ENCODE measurements at places on chromosomes 3 and 15.

DNA sequence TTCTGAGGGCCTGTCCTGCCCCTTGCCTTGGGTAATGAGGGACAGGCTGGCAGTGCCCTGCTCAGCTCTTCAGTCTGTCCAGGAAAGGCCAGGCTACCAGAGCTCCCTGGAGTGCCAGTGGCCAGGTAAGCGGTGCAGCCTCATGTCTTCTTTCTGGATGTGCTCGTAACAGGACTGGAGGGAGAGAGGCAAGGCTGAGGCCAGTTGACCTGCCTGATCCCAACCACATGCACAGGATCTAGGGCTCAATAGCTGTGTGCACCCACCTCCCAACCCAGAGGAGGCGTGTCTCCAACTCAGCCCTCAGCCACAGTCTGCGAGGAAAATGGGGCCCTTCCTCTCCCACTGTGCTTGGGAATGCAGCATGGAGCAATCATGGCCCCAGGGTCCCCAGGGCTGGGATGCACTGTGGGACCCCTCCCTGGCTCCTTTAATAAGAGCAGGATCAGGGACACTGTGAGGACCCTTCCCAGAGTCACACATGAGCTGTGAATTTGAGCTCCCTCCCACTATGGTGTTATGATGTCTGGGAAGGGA lies 22.5 kb downstream of the ALS2CL start:
- no peak for DNase-seq

DNA sequence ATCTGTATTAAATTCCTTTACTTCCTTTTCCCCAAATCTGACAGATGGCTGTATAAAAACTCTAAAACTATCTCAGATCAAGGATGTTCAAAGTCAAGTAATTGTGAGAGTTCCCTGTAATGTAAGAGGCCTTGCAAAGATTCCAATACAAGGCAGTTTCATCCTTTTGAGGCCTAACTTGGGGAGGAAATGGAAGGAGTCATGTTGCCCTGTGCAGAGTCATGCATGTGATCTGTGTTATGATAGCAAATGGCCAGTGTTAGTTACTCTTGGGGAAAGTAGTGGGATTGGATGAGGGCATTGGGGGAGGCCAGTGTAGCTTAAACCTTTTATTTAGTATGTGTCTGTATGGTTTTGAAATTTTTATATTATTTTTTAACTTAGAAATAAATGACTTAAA lies 23.7 kb upstream of the FBXL22 start:
- DNase-seq = no peak

GRCh38 chr3:14000556-14000955 lies 120.7 kb upstream of the WNT7A start:
- no peak for DNase-seq

- DNase-seq = no peak
Observed at GRCh38 chr15:77208241-77208640, 137.3 kb upstream of the TSPAN3 start.

GRCh38 chr3:43203022-43203421 lies 83.3 kb upstream of the SNRK start:
- no peak for DNase-seq

DNA sequence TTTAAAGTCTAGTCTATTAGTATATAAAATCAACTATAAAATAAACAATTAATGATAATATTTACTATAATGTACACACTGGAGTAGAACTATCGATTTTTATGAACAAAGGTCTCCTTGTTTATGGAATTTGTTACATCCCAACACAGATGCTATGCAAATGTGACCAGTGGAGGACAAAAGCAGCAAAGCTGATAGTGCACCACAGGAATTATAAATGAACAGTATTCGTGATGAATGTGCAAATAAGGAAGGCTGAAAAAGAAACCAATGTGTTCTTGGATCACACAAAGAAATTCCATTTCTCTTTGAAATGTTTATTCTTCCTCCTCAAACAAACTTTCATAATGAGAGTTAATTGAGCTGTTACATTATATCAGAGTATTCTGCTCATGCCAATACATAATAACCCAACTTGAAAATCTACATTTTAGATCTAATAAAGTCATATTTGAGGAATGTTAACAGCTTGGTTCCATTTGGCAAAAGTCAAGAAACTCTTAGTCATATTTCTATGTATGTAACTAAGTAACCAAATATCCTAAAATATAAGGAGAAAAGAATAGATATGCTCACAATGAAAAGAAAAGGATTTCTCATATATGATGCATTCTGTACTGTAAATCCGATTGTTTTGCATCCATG lies 79.3 kb downstream of the NEK10 start:
- DNase-seq = no peak

DNA sequence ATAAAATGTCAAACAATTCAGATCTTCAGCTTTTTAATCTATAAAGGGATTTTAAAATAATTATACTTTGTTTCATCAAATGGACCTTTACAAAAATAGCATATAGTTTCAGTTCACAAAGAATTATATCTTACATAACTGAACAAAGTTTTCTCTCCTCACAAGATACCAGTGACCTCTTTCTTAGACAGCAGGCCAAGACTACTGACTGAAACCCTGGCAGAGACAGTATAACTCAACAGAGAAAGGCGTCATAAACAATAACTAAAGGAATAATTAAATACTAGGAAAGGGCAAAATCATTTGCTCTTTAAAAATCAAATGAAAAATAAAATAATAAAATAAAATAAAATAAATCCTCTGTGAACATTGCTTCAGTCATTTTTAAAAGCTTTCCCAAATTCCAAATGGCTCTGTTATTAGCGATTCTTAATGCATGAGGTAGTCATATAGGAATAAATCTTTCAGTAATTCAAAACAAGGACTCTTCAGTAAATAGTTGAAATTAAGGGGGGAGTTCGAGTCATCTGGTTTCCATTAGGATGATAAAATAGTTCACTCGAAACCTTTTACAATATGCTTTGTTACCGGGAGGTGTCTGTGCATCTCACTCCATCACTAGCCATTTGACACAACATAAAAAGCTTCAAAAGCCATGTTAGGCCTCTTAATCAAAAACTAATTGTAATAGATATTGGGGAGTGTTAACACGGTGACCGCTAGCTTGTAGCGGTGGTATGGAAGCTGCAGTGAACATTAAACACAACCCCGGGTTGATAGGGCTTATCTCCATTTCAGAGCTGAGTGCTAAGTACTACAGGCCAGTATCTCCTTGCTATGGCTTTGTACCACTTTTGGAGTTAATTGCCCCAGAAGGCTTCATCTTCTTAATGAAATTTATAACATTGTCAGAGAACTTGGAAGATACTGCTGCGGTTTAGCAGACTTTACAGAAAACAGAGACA lies 142.9 kb upstream of the NR2F2 start:
- DNase-seq = no peak

DNA sequence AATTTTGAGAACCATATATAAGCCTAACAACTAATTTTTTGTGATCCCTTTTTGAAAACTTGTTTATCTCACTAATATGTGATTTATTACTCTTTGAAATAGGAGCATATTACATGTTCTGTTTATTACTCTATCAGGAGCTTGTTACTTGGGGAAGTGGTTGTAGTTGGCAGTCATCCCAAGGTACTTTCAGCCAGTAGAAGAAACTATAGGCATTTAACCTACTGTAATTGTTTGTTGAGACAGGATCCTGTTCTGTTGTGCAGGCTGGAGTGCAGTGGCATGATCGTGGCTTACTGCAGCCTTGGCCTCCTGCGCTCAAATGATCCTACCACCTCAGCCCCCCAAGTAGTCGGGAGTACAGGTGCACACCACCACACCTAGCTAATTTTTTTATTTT lies 195.6 kb downstream of the TCF12 start:
- no peak for DNase-seq

DNA sequence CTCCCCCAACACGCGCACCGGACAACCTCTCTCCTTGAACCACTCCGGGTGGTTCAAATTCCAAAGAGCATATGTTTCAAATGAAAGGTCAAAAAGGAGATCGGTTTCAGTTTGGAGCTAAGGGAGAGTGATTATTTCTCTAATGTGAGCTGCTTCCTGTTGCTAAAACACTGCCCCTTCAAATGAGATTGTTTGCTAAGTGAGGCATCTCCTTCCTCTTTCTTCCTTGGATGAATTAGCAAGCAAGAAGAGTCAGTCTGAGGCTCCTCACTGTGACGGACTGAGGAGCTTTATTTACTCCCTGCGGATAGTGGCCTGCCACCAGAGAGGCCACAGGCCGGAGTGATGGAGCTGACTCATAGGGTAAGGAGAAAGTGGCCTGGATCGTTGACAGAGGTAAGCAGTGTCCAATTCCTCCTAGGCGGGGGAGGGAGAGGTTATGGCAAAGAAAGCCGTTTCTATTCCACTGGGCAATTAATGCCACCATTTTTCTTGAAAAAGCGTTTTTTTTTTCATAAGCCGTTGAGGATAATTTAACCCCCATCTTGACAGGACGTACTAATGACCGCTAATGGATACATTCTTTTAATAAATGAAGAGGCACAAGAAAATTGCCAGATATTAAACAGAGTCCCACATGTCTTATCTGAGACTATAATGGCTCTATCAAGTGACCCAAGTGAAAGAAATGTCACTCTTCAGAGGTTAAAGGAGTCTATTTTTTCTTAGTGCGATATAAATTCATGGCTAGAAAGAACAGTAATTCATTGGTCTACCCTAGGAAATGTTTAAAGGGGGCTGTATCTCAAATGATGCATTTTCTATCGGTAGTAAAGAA lies 167.0 kb upstream of the ANKRD28 start:
- DNase-seq = no peak

DNA sequence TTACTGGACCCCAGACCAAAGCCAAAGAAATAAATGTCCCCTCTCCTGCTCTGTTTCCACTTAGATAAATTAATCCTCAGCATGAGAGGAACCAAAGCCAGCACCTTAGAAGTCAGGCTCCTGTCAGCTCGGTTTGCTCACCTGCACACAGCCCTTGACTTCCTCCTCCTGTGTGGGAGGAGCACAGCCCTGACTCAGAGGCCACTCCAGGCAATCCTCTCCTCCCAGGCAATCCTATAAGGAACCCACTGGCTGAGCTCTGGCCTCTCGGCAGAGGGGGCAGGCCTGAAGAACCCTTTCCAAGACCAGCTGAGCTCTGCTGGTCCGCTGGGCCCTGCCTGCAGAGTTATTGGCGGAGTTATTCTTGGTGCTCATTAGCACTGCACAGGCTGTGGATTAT lies 30.8 kb downstream of the LIPC start:
- DNase-seq = peak; percentile 30

- no peak for DNase-seq
Observed at GRCh38 chr3:23203708-23204330, 692 bp downstream of the UBE2E2 start.

DNA sequence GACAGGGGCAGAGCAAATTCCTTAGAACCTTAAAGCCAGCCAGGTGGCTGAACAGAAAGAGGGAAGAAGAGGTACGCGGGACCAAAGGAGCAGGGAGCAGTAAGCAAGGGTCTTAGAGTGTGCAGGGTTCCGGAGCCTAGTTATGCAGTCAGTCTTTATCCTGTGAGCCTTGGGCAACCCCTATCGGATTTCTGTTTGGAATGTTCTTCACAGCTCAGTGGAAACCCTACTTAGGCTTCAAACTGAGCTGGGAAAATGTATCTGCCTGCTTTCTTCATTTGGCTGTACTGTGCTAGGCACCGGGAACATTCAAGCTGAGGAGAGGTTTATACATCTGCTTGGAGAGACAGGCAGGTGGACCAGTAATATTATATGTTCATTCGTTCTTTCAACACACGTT lies 37.1 kb downstream of the PSMD6 start:
- DNase-seq = no peak

DNA sequence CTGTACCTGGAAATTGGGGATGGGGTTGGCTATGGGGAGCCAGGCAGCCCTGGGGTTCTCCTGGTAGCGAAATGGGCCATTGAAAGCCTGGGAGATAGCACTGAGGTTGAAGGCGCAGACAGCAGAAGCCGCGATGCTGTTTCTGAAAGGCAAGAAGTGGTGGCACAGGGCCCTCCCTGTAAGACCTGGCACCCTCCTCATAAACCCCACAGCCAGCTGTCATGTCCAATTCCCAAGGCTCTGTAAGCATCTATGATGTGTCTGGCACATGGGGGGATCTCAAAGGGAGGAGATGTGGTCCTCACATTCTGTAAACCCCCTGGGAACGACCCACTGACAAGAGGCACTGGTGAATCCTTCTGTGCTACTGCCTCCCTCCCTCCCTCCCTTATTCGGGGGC lies 104.0 kb downstream of the SEMA5B start:
- DNase-seq = no peak

DNA sequence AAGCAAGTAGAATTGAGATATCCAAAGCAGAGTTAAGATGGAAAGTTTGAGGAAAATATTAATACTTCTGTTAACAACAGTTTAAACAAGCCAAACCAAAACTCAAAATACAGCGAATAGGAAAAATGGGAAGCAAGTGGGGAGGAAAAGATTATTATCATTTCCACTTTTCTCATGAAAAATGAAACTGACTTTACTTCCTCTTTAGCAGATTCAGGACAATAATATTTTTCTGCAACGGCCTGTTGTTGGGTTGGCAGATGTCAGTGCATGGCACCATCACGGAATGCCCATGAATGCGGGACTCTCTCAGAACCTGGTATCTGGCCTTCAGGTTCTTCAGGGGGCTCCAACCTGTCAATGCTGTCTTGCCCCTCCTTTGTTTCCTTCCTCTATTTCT lies 11.1 kb downstream of the ANKUB1 start:
- DNase-seq = no peak

Measured in NCI-H187 treated with DMSO at 0.1 percent for 48 hours (cell line).